Adrenal gland (tissue), 19 donors: ENCODE measurements at places on chromosomes 13 and 19. TPM values are rescaled to one million over a fixed set of nuclear protein-coding genes. Genes with fewer than 3 reads are reported as not detected.

Gene SIGLEC12
- 0.34 TPM for polyA plus RNA-seq

Gene ZIC2
- polyA plus RNA-seq = not detected

Gene RASIP1
- polyA plus RNA-seq = 34.6 TPM

Gene LILRB3
- 9.5 TPM for polyA plus RNA-seq

Gene PCDH20
- polyA plus RNA-seq = 1.6 TPM

Gene ACTMAP
- polyA plus RNA-seq = 28.0 TPM

Gene SPRED3
- polyA plus RNA-seq = 1.4 TPM

Gene JAK3
- 6.9 TPM for polyA plus RNA-seq

Gene MAG
- polyA plus RNA-seq = 0.40 TPM

Gene FAM216B
- not detected for polyA plus RNA-seq

Gene CRLF1
- 51.2 TPM for polyA plus RNA-seq

Gene CALR3
- polyA plus RNA-seq = 0.07 TPM

Gene LILRB5
- 9.8 TPM for polyA plus RNA-seq

Gene YJEFN3
- polyA plus RNA-seq = 0.77 TPM
